ENCODE measurements at places on chromosomes 1 and 21.

DNA sequence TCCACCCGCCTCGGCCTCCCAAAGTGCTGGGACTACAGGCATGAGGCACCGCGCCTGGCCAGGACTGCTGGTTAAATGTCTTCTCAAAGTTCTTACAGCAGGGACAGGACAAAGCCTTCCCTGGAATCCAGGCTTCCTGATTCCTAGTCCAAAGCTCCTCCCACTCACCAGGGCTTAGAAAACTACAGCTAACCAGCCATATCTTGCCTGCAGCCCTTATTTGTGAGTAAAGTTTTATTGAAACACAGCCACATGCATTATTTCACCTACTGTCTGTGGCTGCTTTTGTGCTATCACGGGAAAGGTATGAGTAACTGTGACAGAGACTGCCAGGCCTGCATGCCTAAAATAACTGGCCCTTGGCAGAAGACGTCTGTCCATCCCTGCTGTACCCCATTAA, 24.4 kb downstream of the TMCO4 start:
- H3K4me1 ChIP-seq: no peaks in the 10 kb centered on the region
- no peaks in the 10 kb centered on the region for H3K27me3 ChIP-seq
- H3K27ac ChIP-seq: no peak overlapping the region
- no peaks in the 10 kb centered on the region for H3K36me3 ChIP-seq

- H3K4me3 ChIP-seq: no peak overlapping the region
- H3K27ac ChIP-seq: no peak overlapping the region
- no peaks in the 10 kb centered on the region for H3K27me3 ChIP-seq
These were observed 16.5 kb downstream of the TMEM51 start for GRCh38 chr1:15170071-15170470.

DNA sequence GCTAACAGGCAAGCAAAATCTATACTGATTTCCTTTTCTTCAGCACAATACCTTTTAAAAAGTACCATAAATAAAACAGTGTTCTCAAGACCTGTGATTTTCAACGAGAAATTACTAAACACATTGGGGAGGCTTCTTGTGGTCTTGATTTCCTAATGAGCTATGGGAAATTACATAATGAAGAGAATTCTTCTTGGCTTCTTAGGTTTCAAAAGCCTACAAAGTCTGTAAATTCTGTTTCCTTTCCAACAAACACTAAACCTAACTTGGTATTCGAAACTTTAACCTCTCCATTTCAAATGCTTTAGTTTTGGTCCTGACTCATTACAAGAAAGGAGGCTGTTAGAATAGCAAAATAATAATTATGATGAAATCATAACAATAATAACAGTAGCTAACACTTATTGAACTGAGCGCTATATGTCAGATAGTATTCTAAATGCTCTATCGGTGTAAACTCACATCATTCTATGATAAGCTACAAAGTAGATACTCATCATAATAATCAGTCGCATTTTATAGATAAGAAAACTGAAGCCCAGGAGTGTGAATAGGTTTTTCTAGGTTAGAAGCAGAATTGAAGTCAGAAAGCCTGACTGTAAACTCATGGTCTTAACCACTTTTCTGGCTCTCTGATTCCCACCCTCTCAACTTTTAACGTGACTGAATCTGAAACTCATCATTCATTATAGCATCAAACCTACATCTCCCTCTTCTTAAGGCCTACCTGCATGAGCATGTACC, 486.7 kb downstream of the SMYD3 start:
- no peak overlapping the region for H3K4me3 ChIP-seq
- H3K4me1 ChIP-seq: no peaks in the 10 kb centered on the region
- no peaks in the 10 kb centered on the region for H3K36me3 ChIP-seq

- no peak overlapping the region for H3K4me3 ChIP-seq
- no peak overlapping the region for H3K27ac ChIP-seq
- no peaks in the 10 kb centered on the region for H3K27me3 ChIP-seq
- no peak for DNase-seq
These were observed 34.8 kb downstream of the SNAP47 start for GRCh38 chr1:227769936-227770494.

DNA sequence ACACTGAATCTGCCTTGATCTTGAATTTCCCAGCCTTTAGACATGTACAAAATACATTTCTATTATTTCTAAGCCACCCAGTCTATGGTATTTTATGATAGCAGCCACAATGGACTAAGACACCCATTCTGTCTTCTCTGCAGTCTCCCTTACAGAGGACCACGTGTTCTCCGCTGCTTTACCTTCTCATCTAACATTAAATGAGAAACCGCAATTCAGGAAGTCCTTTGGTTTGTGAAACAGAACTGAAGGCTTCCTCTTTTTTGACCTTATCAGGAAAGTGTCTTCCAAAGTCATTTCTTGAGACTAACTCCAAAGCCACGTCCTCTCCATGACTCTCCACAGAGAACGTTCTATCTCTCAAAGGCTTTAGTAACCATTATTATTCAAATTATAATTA, 560.1 kb downstream of the OMA1 start:
- no peak overlapping the region for H3K27ac ChIP-seq
- H3K27me3 ChIP-seq: no peaks in the 10 kb centered on the region
- no peaks in the 10 kb centered on the region for H3K4me1 ChIP-seq
- no peaks in the 10 kb centered on the region for H3K36me3 ChIP-seq
- H3K4me3 ChIP-seq: no peak overlapping the region

Data from GM23248 (cell line).